Regular cardiac myocyte (primary cell): ENCODE measurements at places on chromosomes 7 and 10. TPM values are rescaled to one million over a fixed set of nuclear protein-coding genes. Genes with fewer than 3 reads are reported as not detected.

GPC2 gene
- total RNA-seq, result 2.1 and 3.1 TPM in 2 replicates

OIT3 gene
- under 0.01 TPM in 1 of 2 replicates, not detected in the other for total RNA-seq

TMEM176B gene
- total RNA-seq, result not detected in 2 replicates

DNAJC12 gene
- 9.6 and 9.8 TPM in 2 replicates for total RNA-seq

CCDC146 gene
- 0.77 and 2.5 TPM in 2 replicates for total RNA-seq

ADARB2 gene
- total RNA-seq, result not detected in 2 replicates

PTPN20 gene
- total RNA-seq, result 1.3 and 3.9 TPM in 2 replicates

DNTT gene
- not detected in 2 replicates for total RNA-seq

CALCR gene
- not detected in 2 replicates for total RNA-seq

MPP7 gene
- total RNA-seq, result 0.38 and 0.56 TPM in 2 replicates

GALNT17 gene
- total RNA-seq, result under 0.01 TPM in 1 of 2 replicates, not detected in the other

GPER1 gene
- total RNA-seq, result 2.7 and 3.1 TPM in 2 replicates

FAM237B gene
- total RNA-seq, result under 0.01 TPM in 1 of 2 replicates, not detected in the other

CLDN4 gene
- total RNA-seq, result 0.85 and 2.7 TPM in 2 replicates

NCF1 gene
- not detected in 2 replicates for total RNA-seq

ANKRD22 gene
- total RNA-seq, result not detected in 2 replicates

TRIM56 gene
- 12.8 and 18.3 TPM in 2 replicates for total RNA-seq

FANK1 gene
- total RNA-seq, result 5.4 and 22.0 TPM in 2 replicates

DMBT1 gene
- total RNA-seq, result under 0.01 TPM in 2 replicates

TSPAN33 gene
- total RNA-seq, result 0.19 and 0.85 TPM in 2 replicates

PODXL gene
- total RNA-seq, result 2.0 and 29.1 TPM in 2 replicates

JAKMIP3 gene
- under 0.01 TPM in 2 replicates for total RNA-seq

TRPV6 gene
- total RNA-seq, result not detected in 2 replicates

OR2A12 gene
- total RNA-seq, result not detected in 2 replicates

AGBL3 gene
- 0.96 and 2.5 TPM in 2 replicates for total RNA-seq
